ENCODE measurements at places on chromosomes 7 and 10.

GRCh38 chr10:92291616-92291865 lies 574 bp downstream of the MARCHF5 start:
- DNase-seq = no peak

DNA sequence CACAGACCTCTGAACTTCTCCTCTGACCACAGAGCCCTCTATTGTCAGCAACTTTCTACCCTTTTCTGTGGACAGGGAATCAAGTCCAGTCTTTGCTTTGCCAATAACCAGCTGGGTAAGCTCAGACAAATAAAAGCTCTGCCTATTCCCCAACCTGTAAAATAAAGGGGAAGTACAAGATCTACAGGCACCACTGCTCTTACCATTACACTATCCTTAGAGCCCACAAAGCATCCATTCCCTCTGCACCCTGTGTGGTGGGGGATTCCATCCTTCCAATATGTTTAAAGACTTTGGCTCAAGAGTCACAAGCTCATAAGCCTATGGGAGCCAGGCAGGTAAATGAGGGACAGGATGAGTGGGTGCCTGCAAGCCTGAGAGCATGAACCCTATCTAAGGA lies 88.2 kb downstream of the PARD3 start:
- DNase-seq = no peak

- no peak for DNase-seq
These were observed 38.8 kb upstream of the ANTXRL start for GRCh38 chr10:46247808-46248569.

DNA sequence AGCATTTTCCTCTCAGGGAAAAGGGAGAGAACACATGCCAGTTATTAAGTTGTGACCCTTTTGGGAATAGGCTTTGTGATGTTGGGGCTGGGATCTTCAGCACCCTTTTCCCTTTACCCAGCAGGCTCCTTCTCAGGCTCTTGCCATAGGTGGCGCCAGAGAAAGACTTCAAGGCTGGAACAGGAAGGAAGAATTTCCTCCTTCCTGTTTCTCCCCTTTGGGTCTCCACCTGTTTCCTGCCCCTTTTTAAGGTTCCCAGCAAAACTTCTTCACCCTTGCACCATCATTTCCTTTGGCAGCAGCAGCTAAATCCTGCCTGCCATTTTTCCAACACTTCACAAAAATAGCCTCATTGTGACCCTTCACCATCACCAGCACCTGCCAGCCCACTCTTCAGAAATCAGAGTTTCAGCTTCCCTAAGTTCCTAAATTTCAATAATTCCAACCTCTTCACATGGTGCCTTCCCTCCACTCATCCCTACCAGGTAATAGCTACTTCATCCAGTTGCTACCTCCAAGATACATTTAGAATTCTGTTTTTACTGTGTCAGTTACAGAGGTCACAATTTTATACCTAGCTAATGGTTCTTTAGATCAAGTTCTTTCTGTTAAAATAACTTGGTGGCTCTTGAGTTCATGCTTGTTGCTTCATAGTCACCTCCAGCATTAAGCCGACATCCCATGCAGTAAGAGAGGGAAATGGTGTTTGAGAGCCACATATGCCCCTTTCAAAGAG lies 22.4 kb upstream of the FOXK1 start:
- DNase-seq = no peak

DNA sequence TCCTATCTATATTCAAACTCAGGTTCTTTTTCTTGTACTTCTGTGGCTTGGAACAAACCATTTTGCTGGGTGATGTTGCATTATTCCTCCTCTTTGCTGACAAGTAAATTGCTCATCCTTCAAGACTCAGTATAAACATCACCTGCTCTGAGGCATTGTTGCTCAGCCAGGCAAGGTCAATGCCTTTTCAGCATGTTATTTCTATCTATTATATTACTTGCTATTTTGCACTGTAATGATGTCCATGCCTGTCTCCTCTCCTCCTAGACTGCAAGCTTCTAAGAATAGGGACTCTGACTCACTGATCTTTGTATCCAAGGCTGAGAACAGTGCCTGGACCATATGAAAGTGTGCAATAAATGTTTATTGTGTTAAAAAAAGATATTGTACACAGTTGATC lies 293.8 kb downstream of the RNLS start:
- DNase-seq = no peak

- no peak for DNase-seq
These were observed 6.8 kb upstream of the HECW1 start for GRCh38 chr7:43105521-43106120.

GRCh38 chr10:121081306-121081705 lies 230.1 kb downstream of the WDR11 start:
- DNase-seq = no peak

- no peak for DNase-seq
These were observed 575.6 kb downstream of the ARL4A start for GRCh38 chr7:13262929-13263530.

DNA sequence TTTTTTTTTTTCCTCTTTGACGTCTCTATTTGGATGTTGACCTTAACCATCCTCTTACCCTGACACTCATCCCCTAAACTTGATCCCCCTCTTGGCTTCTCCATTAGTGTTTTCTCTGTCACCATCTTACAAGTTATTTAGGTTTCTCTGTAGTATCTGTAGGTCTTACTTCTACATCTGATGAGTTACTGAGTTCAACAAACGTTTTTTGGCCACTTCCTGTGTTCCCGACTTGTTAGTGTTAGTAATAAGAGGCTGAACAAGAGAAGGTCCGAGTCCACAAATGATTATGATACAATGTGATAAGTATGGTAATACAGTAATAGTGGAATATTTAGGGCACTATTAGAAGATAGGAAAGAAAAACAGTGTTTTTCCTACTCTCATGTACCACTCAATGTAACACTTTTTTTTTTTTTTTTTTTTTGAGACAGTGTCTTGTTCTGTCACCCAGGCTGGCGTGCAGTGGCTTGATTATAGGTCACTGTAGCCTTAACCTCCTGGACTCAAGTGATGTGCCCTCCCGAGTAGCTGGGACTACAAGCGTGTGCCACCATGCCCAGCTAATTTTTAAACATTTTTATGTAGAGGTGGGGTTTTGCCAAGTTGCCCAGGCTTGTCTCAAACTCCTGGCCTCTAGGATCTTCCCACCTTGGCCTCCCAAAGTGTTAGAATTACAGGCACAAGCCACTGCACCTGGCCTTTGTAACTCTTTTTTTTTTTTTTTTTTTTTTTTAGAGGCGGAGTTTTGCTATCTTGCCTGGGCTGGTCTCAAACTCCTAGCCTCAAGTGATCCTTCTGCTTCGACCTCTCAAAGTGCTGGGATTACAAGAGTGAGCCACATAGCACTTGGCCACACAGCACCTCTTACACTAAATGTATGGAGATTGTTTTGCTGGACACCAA lies 12.5 kb downstream of the CCSER2 start:
- DNase-seq = no peak

DNA sequence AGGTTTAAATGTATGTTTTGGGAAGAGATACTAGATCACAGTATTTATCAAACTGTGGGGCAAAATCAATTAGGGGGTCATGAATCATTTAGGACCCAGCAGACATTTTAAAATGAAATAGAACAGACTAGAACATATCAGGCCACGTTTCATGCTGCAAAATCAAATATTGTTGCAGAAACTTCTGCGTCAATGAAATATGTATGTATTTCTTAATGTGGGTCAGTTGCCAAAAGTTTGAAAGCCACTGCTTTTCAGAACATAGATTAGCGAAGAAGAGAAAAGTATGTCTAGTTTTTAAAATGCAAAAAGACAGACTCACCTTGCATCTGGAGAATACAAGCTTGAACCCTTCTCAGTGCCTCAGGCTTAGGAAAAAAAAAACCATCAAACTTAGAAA lies 102.7 kb upstream of the BMPER start:
- DNase-seq = no peak

DNA sequence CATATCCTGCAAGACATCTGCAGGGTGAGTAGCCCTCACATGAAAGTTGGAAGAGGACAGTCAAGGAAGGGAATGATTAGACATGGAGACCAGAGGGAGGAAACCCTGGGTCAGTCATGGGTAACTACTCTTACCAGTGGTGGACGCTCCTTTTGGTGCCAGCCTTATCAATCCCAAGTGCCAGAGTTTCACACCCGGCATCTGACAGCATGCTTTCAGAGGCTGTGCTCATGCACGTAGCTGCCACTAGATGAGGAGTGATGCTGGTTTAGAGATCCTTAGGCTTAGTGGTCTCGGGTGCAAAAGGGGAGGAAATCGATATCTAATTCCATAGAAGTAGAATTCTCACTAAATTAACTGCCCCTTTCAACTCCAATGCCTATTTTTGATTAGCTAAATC lies 100.8 kb downstream of the PLCE1 start:
- no peak for DNase-seq

DNA sequence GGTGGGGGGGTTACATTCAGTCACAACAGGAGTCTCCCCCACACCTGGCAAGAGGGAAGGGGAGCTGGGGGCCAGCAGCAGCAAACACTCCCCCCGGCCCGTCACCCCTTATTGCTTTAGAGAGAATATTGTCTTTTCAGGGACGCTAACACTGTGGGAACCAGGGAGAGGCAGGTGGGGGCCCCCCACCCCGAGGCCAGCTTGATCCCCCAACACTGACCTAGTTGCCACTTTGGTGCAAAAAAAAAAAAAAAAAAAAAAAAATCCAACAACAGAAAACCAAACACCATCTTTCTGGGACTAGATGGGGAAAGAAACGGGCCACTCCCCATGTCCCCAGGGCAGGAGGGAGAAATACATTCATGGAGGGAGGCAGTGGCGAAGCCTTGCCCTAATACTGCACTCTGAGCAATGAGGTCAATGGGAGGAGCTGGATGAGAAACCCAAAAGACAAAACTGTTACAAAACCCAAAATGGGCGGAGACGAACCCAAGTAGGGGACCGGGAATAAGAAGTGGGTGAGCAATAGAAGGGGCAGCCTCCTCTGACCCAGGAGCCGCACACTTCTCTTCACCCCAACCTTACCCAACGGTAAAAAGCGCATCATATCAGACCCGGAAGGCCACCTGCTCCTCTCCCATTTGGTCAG lies 6.5 kb downstream of the GNB2 start:
- DNase-seq = no peak

- no peak for DNase-seq
These were observed 40.1 kb downstream of the ELMO1 start for GRCh38 chr7:37408291-37409228.

DNA sequence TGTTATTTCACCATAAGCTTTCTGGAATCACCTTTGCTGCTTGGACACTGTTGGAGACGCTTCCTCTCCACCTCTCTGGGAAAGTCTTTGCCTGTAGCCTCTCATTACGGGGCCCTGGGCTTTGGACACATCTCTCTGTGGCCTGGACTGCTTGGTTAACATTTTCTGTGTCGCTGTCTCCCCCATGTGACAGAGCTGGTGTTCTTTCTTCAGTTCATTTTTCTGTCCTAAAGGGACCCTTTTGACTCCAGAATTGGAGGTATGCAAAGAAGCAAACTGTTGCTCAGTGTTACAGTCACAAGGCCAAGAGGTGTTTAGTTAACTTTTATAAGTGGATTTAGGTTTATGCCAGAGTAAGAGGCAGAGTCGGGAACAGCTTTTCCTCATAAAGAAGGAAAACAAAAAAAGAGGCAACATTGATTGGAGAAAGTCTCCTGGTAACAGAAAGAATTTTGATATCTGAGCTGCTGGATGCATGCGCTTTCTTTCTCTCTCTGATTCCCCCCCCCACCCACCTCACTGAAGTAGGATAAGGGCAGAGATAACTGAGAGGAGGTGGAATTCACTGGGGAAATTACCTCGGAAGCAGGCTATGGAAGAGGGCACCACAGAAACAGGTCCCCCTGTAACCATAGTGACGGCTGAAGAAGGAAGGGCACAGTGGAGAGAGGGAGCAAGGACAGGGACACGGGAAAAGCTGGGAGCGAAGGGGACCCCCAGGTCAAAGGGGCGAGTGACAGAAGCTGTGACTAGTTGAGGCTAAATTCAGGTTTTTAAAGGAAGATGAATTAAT lies 57.8 kb downstream of the LGI1 start:
- no peak for DNase-seq

- DNase-seq = no peak
These were observed 383.7 kb upstream of the AKR1E2 start for GRCh38 chr10:4442296-4442695.

GRCh38 chr10:5662708-5663579 lies 3.5 kb downstream of the ASB13 start:
- no peak for DNase-seq

DNA sequence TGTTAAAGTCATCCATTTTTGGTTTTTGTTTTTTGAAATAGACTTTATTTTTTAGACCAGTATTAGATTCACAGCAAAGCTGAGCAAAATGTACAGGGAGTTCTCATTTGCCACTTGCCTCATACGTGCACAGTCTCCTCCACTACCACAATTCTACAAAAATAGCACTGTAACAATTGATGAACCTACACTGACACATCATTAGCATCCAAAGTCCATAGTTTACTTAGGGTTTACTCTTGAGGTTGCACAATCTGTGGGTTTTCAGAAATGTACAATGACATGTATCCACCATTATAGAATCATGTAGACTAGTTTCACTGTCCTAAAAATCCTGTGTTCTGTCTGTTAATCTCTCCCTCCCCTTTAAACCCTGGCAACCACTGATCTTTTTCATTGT lies 125.8 kb upstream of the PDSS1 start:
- DNase-seq = no peak

DNA sequence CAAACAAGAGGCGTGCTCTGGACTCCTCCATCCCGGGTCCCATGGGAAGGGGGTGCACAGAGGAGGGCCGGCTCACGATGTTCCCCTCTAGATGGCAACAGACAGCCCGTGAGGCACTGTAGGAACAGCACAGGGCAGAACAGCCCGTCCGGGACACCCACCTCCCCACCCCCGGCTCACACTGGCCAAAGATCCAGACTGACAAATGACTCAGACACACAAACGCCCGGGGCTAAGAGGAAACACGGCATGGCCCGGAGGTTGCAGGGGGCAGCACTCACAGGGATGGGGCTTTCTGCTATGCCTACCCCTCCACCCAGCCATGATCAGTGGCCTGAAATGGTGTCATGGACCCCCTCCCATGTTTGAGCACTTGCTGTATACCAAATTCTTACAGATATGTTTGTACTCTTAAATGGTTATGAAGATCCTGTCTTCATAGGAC lies 4.9 kb upstream of the ELN start:
- DNase-seq = no peak

DNA sequence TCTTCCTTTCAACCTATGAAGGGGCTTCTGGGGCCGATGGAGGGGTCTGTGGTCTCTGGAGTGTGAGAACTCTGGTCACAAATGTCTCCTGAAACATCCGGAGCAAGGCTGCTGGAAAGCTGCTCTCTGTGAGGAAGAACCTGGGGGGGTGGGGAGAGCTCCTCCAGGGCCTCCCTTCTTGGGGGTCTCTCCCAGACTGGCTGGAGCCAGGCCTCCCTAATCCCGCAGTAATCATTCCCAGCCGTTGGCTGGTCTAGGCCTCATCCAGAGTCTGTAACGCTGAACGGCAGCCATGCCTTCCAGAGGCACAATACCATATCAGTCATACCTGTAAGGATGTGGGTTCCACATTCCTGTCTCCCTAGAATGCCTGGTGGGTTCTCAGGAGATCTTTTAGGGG lies 4.4 kb upstream of the LZTS2 start:
- DNase-seq = no peak

All from activated T-cell treated with anti-CD3 and anti-CD28 coated beads, Interleukin-2, amount 50 U/mL, for 24 hours (primary cell).